CD4-positive, CD25-positive, alpha-beta regulatory T cell (primary cell): ENCODE measurements at places on chromosomes 5 and 9.

- DNase-seq, result no peak
Measured at GRCh38 chr9:68522131-68522530, 18.6 kb downstream of the TMEM252 start.

DNA sequence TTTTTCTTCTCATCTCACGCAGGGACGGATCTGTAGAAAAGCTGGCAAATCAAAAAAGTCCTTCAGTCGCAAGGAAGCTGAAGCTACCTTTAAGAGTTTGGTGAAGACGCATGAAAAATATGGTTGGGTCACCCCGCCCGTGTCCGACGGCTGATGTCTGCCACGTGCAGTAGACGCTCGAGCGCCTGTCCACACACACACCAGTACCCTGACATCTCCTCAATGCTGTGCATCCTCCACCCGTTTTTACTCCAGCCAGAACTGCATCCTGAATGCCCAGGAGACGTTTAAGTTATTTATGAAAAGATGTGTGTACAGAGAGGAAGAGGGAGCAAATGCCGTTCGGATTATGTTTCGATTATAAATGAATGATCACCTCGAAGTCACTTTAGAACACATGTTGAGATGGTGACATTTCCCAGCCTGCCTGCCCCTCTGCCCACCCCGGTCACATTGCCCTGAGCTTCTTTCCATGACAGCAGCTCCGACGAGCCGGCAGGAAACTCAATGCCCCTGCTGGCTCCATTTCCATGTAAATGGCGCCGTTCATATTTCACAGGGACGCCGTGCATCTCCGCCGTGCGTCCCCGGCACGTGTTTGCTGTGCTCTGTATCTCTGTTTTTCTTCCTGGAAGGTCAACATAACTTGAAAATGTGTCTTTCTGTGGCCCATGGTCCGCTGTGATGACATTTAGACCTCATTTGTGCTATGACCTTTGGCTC is 42.7 kb downstream of the UBE2QL1 start:
- DNase-seq, result no peak

DNA sequence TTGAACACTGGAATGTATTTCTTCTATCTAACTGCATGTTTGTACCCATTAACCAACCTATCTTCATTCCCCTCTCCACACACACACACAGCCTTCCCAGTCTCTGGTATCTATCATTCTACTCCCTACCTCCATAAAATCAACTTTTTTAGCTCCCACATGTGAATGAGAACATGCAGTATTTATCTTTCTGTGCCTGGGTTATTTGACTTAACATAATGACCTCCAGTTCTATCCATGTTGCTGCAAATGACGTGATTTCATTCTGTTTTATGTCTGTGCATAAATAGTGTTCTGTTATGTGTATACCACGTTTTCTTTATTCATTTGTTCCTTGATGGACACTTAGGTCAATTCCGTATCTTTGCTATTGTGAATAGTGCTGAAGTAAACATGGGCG is 38.7 kb upstream of the CTSL start:
- DNase-seq, result no peak

GRCh38 chr5:102858808-102859207 is 103.7 kb downstream of the PAM start:
- DNase-seq, result no peak

GRCh38 chr5:158920736-158921135 is 179.0 kb downstream of the EBF1 start:
- no peak for DNase-seq
